ENCODE measurements at places on chromosomes 7 and 10.

DNA sequence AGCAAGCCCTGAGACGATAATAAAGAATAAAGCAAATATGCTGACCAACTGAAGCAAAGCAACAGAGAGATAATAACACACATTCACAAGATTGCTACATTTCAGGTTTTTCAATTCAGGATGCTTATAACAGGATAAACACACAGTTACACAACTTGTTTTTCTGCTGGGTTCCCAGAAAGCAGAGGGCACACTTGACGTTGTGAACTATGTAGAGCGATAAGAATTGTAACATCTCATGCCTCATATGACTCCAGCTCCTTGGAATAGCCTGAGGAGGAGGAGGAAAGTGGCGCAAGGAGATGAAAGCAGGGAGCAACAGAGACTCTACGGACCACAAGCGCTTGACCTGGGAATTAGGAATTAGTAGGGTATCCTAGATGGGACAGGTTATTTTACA is 201.7 kb downstream of the SKAP2 start:
- no peak for DNase-seq

DNA sequence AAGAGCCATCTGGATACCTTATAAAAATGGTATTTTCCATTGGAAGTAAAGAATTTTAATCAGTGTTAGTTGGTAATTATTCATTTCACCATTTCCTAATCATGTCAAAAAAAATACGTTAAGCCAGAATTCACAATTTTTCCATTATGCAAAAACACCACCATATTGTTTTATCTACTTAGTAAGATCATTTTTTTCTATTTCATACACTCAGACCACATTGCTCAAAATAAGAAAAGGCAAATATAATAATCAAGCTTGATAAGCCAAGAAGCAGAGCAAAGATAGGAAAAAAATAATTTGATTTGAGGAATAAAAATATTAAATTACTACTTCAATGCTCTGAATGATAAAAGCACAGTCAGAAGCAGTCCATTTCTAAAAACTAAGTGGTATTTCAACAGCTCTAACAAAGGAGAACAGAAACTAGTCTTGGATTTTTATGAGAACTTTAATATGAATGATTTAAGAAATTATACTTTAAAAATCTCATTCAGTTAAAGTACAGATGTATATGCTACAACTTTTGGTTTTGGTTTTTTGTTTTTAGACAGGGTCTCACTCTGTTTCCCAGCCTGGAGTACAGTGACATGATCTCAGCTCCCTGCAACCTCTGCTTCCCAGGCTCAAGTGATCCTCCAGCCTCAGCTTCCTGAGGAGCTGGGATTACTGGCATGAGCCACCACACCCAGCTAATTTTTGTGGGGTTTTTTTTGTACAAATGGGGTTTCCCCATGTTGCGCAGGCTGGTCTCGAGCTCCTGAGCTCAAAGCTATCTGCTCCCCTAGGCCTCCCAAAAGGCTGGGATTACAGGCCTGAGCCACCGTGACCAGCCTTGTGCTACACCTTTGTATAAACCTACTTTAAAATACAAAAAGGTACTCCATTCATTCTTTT is 46.6 kb downstream of the LRRN3 start:
- DNase-seq: no peak

- no peak for DNase-seq
Observed at GRCh38 chr10:90743291-90743690, 114.5 kb downstream of the HTR7 start.

GRCh38 chr7:66267249-66267648 is 62.1 kb downstream of the TPST1 start:
- DNase-seq: no peak

- no peak for DNase-seq
Observed at GRCh38 chr10:8305876-8306652, 251.6 kb downstream of the GATA3 start.

GRCh38 chr7:39741942-39742623 is 118.7 kb downstream of the RALA start:
- DNase-seq: peak; percentile 61

DNA sequence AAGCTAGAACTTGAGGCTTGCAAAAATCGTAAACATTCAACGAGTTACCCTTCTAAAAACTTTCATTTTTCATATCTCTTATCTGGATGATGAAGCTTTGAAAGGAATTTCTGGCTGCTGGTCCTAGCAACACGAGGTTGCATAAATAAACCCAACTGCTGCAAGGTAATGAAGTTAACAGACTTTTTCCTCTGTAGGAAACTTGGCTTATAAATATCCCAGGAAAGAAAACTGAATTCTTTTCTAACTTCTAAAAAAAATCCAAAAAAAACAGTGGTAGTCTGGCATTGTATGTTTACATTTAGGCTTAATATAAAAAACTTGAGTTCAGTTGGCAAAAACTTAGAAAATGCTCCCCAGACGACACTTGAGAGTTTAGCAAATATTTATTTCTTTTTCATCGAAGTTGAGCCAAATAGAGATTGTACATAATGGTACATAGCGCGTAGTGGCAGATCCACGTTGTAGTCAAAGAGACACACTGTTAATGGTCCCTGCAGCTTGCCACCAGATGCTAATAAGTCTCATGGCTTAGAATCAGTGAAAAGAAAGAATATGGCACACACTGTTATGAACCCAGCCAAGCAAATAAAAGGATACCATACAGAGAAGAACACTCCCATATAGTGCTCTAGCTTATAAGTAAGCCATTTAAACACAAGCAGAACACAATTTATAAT is 200.3 kb upstream of the PCLO start:
- no peak for DNase-seq

DNA sequence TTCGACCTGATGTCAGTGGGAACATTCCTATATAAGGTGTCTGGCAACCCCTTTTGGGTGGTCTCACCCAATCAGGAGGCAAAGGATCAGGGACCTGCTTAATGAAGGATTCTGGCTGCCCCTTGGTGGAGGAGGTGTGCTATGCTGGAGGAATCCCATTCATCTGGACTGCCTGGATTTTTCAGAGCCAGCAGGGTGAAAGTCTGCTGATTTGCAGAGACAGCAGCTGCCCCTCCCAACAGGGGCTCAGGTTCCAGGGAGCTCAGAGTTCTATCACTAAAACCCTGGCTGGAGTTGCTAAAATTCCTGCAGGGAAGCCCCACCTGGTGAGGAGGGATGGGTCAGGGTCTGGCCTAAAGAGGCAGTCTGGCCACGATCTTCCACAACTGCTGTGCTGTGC is 398.5 kb upstream of the CNTNAP2 start:
- no peak for DNase-seq

- DNase-seq: no peak
Observed at GRCh38 chr10:49150426-49150825, 16.6 kb upstream of the FAM170B start.

GRCh38 chr10:75544993-75545706 is 113.7 kb downstream of the LRMDA start:
- no peak for DNase-seq

DNA sequence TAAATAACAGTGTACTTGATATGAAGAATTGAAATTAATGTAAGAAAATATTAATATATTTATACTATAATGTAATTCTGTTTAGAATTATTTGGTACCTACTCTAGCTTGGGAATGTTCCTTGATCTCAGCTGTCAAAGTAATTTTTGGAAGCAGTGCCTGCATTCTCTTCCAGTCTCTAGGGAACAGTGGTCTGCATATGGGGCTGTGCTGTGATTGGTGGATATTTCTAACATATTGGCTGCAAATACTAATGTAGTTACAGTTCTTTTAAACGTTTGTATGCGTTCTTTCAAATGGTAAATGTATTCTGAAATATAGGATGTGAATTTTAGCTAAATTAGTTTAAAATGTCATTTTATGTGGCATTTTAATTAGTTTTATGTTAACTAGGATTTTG is 87.2 kb downstream of the PHF14 start:
- DNase-seq: no peak
